ENCODE measurements at places on chromosomes 7 and 10. TPM values are rescaled to one million over a fixed set of nuclear protein-coding genes. Genes with fewer than 3 reads are reported as not detected.

The ANXA8L1 gene
- 0.27 TPM for total RNA-seq

The DENND11 gene
- total RNA-seq, result 9.2 TPM

The FBH1 gene
- total RNA-seq, result 62.2 TPM

The CYP2C8 gene
- total RNA-seq, result not detected

The ERLIN1 gene
- total RNA-seq, result 45.0 TPM

The EVX1 gene
- not detected for total RNA-seq

The SPDYE6 gene
- not detected for total RNA-seq

GRCh38 chr10:34397324-34397723, 417.8 kb downstream of the PARD3 start:
- H3K27me3 ChIP-seq, result no peaks in the 10 kb centered on the region
- H3K4me1 ChIP-seq, result peaks cover 8% of the 10 kb centered on the region
- peaks cover 2% of the 10 kb centered on the region for H3K36me3 ChIP-seq
- no peak for DNase-seq
- peak overlapping the region; percentile 33 for H3K27ac ChIP-seq
- no peak overlapping the region for H3K4me3 ChIP-seq

DNA sequence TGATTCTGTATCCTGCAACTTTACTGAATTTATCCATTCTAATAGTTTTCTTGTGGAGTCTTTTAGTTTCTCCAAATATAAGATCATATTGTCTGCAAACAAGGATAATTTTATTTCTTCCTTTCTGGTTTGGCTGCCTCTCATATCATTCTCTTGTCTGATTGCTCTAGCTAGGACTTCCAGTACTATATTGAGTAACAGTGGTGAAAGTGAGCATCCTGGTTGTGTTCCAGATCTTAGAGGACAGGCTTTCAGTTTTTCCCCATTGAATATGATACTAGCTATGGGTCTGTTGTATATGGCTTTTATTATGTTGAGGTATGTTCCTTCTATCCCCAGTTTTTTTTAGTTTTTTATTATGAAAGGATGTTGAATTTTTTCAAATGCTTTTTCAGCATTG, 28.2 kb downstream of the KLHL7 start:
- H3K27me3 ChIP-seq, result no peaks in the 10 kb centered on the region
- no peak overlapping the region for H3K4me3 ChIP-seq
- no peak overlapping the region for H3K27ac ChIP-seq

- DNase-seq, result no peak
- H3K27ac ChIP-seq, result no peak overlapping the region
- H3K27me3 ChIP-seq, result no peaks in the 10 kb centered on the region
- H3K4me1 ChIP-seq, result peaks cover 17% of the 10 kb centered on the region
- no peaks in the 10 kb centered on the region for H3K36me3 ChIP-seq
Measured at GRCh38 chr10:88028072-88028471, 164.6 kb downstream of the PTEN start.

DNA sequence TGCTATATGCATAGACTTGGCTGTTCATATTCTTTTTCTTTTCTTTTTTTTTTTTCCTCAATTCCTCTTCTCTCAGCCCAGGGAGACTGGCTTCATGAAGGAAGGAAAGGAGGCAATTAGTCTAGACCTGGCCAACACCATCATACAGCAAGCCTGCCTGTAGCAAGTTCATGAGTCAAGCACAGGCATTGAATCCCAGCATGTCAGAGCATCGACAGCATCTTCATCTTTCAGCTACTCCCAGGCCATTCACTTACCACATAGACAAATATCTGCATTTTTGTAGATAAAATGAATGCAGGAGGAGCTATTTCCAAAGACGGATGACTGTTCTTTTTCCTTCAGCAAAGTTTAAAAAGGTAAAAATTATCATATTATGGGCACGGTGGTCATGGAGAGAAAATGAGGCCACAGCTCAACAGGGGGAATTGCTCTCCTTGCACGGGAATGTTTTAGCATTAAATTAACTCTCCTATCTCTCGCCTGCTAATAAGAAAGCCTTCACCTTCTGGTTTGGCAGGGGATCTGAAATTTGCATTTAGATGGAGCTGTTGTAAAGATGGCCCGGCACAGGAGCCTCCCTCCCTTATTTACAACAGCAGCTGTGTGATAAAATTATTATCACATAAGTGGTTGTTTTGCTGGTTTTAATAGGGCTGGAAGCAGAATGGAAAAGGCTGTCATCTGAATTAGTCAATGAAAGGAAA, 626.5 kb upstream of the AUTS2 start:
- no peaks in the 10 kb centered on the region for H3K36me3 ChIP-seq
- no peak for DNase-seq
- peaks cover 6% of the 10 kb centered on the region for H3K27me3 ChIP-seq
- H3K4me3 ChIP-seq, result no peak overlapping the region
- no peaks in the 10 kb centered on the region for H3K4me1 ChIP-seq

DNA sequence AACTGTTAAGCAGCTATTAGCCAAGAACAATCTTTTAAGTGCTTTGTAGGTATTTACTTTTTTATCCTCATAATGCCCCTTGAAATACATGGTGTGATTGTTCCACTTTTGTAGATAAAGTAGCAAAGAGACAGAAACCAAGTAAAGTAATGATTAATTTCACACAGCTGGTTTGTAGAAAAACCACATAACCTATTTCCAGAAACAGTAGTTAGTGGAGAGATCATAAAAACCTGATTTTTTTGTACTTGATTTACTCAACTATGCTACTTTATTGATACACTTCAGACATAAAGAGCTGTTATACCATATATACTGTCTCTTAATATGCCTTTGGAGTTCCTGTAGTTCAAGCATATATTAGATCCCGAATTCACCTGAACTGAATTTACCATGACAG, 118.4 kb downstream of the SEMA3A start:
- H3K27me3 ChIP-seq, result no peaks in the 10 kb centered on the region
- H3K36me3 ChIP-seq, result no peaks in the 10 kb centered on the region
- H3K4me1 ChIP-seq, result peaks cover 16% of the 10 kb centered on the region
- DNase-seq, result no peak

DNA sequence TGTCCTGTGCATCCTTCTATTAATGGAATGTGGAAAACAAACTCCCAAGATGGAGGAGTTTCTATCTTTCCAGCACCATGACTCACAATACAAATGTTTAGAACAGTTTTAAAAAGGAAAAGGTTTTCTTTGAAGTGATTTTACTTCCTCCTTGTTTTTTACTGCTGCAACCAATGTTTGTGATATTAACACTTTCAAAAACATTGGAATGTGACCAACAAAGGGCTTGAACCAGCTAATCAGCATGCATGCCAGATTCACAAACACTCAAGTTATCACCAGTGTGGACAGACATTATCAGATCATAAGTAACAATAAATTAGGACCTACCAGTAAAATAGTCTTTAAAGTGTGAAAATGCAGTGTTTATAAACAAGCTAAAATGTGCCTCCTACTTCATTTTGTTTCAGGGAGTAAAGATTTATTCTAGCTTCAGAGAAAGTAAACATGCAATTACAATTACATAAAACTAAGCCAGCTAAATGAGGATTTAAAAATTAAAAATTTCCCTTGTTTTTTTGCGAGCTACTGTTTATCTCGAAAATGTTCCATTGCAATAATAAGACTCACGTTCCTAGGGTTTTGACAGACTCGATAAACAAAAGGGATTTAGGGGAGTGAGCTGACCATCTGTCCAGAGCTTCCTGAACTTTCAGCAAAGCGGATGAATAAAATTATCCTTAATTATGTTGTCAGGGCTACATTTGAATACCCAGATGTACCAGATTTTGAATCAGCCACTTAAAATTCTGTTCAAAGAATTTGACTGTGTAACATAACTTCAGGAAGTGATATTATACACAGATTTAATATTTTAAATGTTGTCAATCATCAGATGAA, 29.8 kb downstream of the CPVL start:
- H3K36me3 ChIP-seq, result no peaks in the 10 kb centered on the region
- no peak for DNase-seq
- H3K4me3 ChIP-seq, result no peak overlapping the region
- no peaks in the 10 kb centered on the region for H3K27me3 ChIP-seq
- H3K27ac ChIP-seq, result no peak overlapping the region

DNA sequence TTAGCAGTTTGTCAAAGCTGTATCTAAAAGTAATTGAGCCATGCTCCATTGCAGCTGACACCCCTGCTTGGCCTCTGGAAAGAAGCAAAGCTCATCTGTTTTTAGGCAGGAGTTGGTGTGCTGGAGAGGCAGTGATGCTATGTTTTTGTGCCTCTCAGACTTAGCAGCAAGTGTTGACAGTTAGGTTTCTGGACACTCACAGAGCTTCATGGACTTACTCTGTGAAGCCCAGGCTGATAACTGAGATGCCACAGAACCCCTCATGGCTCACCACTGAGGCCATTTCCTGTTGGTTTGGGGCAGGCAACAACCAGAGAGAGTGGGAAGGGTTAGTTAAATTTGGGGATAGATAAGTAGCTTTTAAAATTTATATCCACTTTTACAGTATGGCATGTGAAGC, 59.8 kb downstream of the BTAF1 start:
- H3K27ac ChIP-seq, result no peak overlapping the region
- no peaks in the 10 kb centered on the region for H3K27me3 ChIP-seq
- no peak for DNase-seq
- peaks cover 37% of the 10 kb centered on the region for H3K36me3 ChIP-seq
- no peak overlapping the region for H3K4me3 ChIP-seq
- H3K4me1 ChIP-seq, result peaks cover 5% of the 10 kb centered on the region

- H3K4me1 ChIP-seq, result peaks cover 35% of the 10 kb centered on the region
- H3K36me3 ChIP-seq, result no peaks in the 10 kb centered on the region
- H3K27me3 ChIP-seq, result no peaks in the 10 kb centered on the region
Measured at GRCh38 chr7:1103009-1103788, 15.3 kb downstream of the GPER1 start.

DNA sequence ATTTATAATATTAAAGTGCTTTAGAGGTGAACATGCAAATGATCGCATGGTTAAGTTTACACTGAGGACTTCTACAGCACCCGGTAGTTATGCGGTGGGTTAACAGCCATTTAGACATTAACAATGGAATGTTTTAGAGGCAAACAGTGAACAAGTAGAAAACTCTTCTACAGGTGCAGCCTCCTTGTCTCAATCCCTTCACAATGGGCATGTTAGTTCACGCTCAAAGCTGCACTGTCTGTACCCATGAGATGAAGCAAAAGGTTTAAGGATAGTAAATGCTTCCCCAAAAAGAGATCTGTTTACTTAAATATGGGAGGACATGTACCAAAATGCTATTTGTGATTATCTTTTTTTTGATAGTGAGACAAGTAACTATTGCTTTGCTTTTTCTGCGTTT, 25.1 kb downstream of the PUS7 start:
- peaks cover 14% of the 10 kb centered on the region for H3K36me3 ChIP-seq
- no peak for DNase-seq
- no peaks in the 10 kb centered on the region for H3K27me3 ChIP-seq
- H3K4me3 ChIP-seq, result no peak overlapping the region

GRCh38 chr7:74051629-74052410, 23.8 kb downstream of the ELN start:
- peaks cover 20% of the 10 kb centered on the region for H3K4me1 ChIP-seq
- H3K27ac ChIP-seq, result peak overlapping the region; percentile 88
- peaks cover 50% of the 10 kb centered on the region for H3K36me3 ChIP-seq
- no peaks in the 10 kb centered on the region for H3K27me3 ChIP-seq
- no peak overlapping the region for H3K4me3 ChIP-seq

DNA sequence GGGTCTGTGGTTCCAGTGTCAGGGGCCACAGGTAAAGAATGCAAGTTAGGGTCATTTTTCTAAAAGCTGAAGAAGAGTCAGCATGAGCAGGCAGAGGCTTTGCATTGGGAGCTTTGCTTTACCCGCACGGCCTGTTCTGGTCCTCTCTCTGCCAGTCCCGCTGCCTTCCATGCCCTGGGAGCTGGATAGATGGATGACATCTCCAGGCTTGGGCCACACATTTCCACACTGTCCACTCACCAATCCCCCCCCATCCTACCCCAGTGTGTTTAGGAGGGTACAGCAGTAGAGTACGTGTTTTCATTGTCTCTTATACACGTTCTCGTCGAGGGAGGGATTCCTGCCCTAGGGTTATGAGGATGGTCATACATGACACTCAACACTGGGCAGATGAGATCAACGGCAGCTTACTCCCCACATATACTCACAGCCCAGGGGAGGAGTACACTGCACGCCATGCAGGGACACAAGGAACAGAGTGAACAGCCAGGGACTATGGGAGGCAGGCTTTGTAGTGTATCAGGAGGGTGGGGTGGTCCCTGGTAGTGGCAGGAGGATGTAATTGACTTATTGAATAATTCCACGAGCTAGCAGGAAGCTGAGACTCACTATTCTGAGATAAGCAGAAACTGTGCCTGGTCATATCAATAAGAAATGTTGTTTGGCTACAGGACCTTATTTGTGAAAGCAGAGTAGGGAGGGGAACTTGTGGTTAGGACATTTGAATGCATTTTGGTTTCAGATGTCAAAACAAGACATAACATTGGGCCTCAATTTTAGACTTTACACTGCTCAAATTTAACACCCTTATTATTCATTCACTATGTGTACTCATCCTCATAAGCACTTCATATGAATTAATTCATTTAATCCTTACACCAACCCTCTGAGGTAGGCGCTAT, 36.6 kb downstream of the PLPP4 start:
- no peaks in the 10 kb centered on the region for H3K4me1 ChIP-seq
- H3K27me3 ChIP-seq, result no peaks in the 10 kb centered on the region
- DNase-seq, result no peak
- H3K4me3 ChIP-seq, result no peak overlapping the region

DNA sequence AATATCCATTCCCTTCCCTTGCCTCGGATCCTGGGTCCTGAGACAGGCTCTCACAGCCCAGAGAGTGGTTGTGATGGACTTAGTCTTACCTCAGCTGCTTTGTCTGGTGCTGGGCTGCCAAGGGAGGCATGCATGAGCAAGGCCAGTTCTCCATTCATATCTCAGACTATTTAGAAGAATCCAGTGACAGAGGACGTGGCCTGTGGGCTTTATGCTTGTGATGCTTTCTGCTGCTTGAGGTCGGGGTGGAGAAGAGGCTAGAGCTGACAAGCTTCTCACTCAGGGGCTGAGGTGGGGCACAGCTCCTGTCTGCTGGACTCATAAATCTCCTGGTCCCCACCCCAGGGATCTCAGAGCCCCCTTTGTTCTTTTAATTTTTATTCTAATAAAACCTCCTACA, 66.8 kb downstream of the DNAJC12 start:
- no peaks in the 10 kb centered on the region for H3K36me3 ChIP-seq
- H3K27me3 ChIP-seq, result peaks cover 10% of the 10 kb centered on the region
- DNase-seq, result no peak
- no peak overlapping the region for H3K27ac ChIP-seq

GRCh38 chr7:44071726-44072363, 6.5 kb upstream of the PGAM2 start:
- peaks cover 33% of the 10 kb centered on the region for H3K4me1 ChIP-seq
- H3K36me3 ChIP-seq, result peaks cover 4% of the 10 kb centered on the region
- H3K27me3 ChIP-seq, result no peaks in the 10 kb centered on the region
- DNase-seq, result no peak
- H3K27ac ChIP-seq, result peak overlapping the region; percentile 79
- no peak overlapping the region for H3K4me3 ChIP-seq

GRCh38 chr7:55088620-55089019, 69.8 kb downstream of the EGFR start:
- H3K27ac ChIP-seq, result no peak overlapping the region
- peaks cover 2% of the 10 kb centered on the region for H3K36me3 ChIP-seq
- peaks cover 45% of the 10 kb centered on the region for H3K4me1 ChIP-seq
- H3K4me3 ChIP-seq, result no peak overlapping the region
